ENCODE measurements at places on chromosomes 3 and 15.

GRCh38 chr15:85837881-85838280, 43.2 kb upstream of the KLHL25 start:
- DNase-seq = no peak

DNA sequence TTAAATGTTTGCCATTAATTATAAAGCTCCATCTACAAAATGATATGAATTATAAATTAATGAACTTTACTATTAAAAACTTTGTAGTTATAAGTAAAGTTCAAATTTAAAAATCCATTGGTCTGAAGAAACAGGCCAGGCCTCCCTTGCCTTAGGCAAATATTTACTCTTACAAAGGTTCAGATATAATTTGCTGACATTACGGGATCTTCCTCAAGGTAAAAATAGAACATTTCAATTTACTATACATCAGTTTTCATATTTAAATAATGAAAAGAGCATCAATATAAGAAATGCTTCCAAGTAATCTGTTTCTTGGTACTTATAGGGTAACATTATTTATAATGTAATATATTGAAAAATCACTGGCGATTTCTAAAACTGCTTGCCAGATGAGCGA, 3.7 kb downstream of the CMTM6 start:
- no peak for DNase-seq

DNA sequence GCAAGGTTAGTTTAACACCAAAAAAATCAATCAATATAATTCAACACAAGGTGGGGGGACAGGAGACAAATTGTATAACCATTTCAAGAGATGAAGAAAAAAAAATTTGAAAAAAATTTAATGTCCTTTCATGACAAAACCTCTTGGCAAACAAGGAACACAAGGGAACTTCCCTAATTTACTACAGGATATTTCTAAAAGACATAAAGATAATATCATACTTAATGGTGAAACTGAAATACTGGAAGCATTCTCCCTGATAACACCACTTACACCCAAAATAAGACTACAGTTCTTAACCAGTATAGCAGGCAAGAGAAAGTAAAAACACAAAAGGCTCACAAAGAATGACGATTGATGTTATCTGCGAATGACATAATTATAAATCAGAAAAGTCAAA, 44.7 kb downstream of the IFT57 start:
- DNase-seq = no peak

DNA sequence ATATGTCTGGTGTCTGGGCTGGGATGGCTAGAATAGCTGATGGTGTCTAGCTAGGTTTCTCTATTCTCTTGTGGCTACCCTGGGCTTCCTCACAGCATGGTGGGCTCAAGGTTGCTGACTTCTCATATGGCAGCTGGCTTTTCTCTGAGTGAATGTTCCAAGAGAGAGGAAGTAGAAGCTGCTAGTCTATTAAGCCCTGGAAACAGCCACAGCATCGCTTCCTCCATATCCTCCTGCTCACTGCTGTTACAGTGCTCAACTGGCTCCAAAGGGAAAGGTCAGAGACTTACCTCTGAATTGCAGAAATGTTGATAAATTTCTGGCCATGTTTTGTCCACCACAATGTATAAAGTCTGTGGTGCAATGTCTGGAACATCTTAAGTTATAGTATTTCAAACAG, 299.9 kb upstream of the ADAMTS9 start:
- DNase-seq = no peak

DNA sequence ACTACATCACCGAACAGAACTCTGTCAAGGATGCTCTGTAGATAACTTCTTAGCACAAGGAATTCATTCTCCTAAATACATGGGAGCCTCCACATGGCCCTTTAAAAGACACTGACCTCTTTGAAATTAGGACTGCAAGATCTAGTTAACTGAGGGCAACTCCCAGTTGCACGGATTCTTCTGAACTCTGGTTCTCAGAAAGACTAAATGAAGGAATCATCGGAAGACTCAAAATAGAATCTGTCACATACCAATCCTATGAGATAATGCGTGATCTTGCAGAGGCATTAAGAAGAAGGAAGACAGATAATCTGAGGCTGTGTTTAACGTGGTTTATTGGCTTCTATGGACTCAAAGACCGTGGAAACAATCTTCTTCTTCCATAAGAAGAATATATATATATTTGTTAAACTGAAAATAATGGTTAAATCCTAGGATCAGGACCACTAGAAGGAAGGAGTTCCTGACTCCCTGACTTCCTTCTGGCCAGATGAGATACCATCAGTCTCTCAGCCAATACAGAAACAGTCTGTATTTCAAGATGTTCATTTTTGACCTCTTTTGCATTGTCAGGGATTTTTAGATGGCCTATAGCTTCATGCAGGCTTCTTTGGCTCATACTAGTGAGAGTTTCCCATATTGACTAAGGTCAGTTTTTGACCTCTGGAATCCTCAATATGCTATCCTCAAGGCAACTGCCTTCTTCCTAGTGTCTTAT, 33.9 kb upstream of the TBC1D23 start:
- no peak for DNase-seq

DNA sequence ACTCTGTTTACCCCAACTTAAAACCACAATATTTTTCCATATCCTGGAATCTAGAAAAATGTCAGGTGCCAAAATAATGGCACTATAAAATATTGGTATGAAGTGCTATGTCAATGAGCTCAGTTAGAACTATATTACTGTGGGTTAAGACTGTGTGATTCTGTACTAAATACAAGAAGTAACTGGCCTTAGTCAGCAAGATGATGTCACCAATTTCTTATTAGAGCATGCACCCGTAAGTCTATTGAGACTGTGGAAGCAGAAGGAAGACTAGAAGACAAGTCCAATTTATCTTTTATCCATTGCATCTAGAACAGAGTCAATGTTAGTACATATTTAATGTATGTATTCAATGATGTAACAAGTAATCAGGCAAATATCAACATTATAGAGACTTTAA, 25.0 kb downstream of the LRRC58 start:
- DNase-seq = no peak

DNA sequence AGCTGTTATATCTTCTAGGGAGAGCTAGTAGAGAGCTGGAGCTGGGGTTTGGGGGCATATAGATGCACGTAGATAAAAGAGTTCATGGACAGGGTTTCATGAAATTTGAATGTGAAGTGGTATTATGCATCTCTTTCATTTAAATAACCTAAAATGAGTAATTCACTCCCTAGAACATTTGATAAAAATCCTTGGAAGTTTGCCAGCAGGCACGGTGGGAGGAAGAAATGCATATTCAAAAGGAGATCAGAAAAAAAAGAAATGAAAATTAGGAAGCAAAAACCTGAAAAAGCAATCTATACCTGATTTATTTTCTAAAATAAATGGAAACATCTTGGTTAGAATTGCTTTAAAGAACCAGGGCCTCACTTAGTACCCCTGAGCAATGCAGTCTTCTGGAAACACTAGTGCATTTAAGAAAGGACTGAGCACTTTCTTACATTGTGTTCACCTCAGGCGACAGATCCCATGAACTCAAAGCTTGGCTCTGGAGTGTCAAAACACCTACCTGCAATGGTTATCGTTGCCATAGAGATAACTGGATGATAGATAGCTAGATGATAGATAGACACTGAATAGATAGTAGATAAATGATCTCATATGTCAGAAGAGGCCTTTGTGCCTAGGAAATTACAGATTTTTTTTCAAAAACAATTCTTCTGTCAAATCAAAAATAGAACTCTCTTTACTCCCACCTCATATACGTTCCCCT, 458.6 kb upstream of the THRB start:
- no peak for DNase-seq

- no peak for DNase-seq
These were observed 328.0 kb downstream of the NLGN1 start for GRCh38 chr3:173725507-173725906.

DNA sequence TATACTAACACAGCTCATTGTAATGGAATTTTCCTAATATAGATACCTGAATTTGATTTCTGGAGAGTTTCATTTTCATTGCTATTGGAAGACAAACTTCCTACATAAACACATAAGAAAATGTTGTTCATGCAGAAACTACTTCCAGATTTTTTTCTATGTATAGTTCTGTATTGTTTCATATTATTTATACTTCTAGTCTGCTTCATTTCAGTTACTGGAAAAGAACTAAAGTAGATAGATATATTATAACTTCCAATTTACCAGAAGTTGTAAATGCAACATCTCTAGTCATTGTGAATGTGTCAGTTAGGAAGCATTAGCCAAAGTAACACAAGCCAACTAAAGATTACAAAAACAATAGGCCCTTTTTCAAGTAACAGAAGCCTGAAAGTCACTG, 147.3 kb upstream of the ZNF385D start:
- no peak for DNase-seq

GRCh38 chr15:96119734-96120133, 210.8 kb upstream of the NR2F2 start:
- DNase-seq = no peak

GRCh38 chr3:97974996-97975395, 2.8 kb upstream of the RIOX2 start:
- no peak for DNase-seq

DNA sequence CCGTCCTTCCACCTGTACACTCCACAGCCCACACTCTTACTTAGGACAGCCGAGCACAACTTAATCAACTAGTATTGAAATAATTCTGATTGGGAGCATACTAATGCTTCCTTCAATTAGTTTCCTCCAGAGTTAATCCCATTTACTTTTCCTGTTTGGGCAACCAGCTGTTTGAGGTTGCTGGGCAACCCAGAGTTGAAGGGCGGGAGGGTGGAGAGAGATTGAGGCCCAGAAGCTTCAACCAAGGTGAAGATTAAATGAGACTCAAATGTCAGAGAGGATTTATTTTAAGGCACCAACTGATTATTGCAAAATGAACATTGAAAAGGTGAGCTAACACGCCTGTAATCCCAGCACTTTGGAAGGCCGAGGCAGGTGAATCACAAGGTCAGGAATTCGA, 428.5 kb upstream of the SEMA6D start:
- no peak for DNase-seq

DNA sequence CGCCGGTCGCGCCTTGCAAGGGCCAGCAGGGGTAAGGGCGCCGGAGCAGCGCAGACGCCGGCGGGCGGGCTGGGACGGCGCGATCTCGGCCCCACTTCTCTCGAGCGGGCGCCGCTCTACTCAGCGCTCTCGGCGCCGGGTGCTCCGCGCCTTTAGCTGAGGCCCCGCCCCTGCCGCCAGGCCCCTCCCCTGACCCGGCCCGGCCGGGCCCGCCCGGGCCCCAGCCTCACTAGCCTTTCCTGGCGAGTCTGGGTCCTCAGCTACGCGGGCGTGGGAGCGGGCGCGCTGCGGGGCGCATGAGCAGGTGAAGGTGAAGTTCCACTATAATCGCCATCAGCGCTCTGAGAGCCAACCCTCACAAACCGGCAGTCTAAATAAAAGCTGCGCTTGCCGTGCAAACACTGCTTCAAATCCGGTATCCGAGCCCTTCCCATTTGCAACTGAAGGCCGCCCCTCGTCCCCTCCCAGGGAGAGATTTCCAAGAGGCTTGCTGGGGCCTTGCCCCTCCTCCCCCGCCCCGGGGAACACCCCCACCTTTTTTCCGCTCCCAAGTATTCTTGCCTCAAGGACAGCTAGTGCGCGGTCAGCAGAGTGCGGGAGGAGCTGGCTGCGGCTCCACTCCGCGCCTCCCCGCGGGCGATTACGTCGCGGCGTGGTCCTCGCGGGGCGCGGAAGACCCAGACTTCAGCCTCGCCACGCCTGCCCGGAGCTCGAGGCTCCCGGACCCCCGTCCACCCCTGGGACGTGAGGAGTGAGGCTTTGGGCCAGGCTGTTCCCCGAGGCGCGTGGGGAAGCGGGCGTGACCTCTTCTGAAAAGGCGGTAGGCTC, at the start of gene RPP25:
Gene RPP25, minus strand, starts transcription at position 125 of the 828 bp plus-strand sequence. CDS start 189 bp downstream, outside the sequence.
- DNase-seq = peak; percentile 62

Measured in NCI-H2227 treated with DMSO at 0.1 percent for 48 hours (cell line).